Effector memory CD8-positive, alpha-beta T cell (primary cell): ENCODE measurements at places on chromosomes 6 and 20.

DNA sequence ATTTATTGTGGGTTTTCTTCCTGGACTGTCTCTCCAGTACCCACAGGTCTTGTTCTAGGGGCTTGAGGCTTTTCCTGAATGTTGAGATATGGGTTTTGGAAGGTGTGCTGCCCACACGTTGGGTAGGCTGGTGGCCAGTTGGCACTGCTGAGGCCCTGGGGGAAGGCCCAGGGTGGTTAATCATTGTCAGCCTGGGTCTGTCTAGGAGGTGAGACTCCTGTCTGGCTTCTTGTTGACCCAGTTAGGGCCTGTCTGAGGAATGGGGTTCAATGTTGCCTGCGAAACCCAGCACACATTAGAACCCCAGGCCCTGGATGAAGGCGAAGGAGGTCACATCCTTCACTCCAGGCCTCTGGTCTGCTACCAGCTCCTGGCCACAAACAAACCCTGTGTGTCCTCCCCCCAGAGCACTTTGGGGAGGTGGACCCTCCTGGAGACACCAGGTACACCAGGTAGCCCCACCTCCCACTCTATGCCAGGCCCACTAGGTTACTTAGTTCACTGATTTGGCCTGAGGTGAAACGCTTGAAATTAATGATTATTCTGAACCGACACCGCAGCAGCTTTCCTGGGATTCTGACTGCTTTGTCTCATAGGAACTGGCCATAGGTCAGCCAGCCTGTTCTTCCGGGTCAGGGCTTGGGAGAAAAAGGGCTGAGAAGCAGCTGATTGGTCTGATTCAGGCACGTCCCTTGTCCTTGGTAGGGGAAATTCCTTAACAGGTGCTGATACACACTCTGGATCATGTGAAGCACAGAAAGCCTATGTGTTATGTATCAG is 15.2 kb downstream of the DNMT3B start:
- DNase-seq: no peak
- H3K27me3 ChIP-seq: no peaks in the 10 kb centered on the region
- H3K4me3 ChIP-seq: no peak overlapping the region
- H3K27ac ChIP-seq: no peak overlapping the region
- peaks cover 5% of the 10 kb centered on the region for H3K4me1 ChIP-seq

- H3K4me1 ChIP-seq: no peaks in the 10 kb centered on the region
- no peak overlapping the region for H3K27ac ChIP-seq
- no peak for DNase-seq
- H3K4me3 ChIP-seq: no peak overlapping the region
Measured at GRCh38 chr6:144019929-144020328, 11.9 kb upstream of the PLAGL1 start.

- no peak overlapping the region for H3K4me3 ChIP-seq
- no peaks in the 10 kb centered on the region for H3K4me1 ChIP-seq
- H3K36me3 ChIP-seq: no peaks in the 10 kb centered on the region
- no peak overlapping the region for H3K27ac ChIP-seq
Measured at GRCh38 chr20:42795111-42795695, 394.5 kb downstream of the PTPRT start.

GRCh38 chr6:12804952-12805645 is 88.5 kb downstream of the PHACTR1 start:
- no peaks in the 10 kb centered on the region for H3K4me1 ChIP-seq
- H3K36me3 ChIP-seq: no peaks in the 10 kb centered on the region
- no peak overlapping the region for H3K4me3 ChIP-seq
- H3K27me3 ChIP-seq: peaks cover 13% of the 10 kb centered on the region

DNA sequence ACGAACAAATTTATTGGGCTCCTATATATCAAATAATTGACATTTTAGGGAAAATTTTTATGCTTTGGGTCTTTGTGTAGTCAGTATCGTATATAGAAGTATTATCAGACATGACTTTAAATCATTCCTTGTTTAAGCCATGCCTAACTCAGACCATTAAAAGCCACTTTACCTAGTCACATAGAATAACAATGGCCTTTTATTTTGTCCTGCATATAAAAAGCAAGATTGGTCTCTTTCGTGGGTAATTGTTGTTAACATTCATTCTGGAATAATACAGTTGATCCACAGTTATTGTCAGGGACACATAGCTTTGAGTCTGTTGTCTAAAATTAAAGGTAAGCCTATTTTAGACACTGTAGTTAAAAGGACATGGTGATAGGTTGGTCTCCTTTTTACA is 47.4 kb downstream of the PLEKHG1 start:
- DNase-seq: no peak
- no peaks in the 10 kb centered on the region for H3K27me3 ChIP-seq
- peaks cover 10% of the 10 kb centered on the region for H3K4me1 ChIP-seq
- no peak overlapping the region for H3K4me3 ChIP-seq
- H3K27ac ChIP-seq: no peak overlapping the region
- no peaks in the 10 kb centered on the region for H3K36me3 ChIP-seq

GRCh38 chr6:118468682-118469465 is 79.2 kb upstream of the PLN start:
- H3K4me3 ChIP-seq: no peak overlapping the region
- no peak for DNase-seq
- H3K4me1 ChIP-seq: peaks cover 6% of the 10 kb centered on the region
- no peak overlapping the region for H3K27ac ChIP-seq

GRCh38 chr20:7496394-7496991 is 443.8 kb downstream of the HAO1 start:
- no peak overlapping the region for H3K27ac ChIP-seq
- H3K4me1 ChIP-seq: no peaks in the 10 kb centered on the region
- no peaks in the 10 kb centered on the region for H3K36me3 ChIP-seq
- no peak overlapping the region for H3K4me3 ChIP-seq
